Upper lobe of right lung (tissue), 1 donor: ENCODE measurements at places on chromosomes 5 and 9.
A peak's percentile ranks its signal among the peaks of the same experiment; 100 is the strongest.

DNA sequence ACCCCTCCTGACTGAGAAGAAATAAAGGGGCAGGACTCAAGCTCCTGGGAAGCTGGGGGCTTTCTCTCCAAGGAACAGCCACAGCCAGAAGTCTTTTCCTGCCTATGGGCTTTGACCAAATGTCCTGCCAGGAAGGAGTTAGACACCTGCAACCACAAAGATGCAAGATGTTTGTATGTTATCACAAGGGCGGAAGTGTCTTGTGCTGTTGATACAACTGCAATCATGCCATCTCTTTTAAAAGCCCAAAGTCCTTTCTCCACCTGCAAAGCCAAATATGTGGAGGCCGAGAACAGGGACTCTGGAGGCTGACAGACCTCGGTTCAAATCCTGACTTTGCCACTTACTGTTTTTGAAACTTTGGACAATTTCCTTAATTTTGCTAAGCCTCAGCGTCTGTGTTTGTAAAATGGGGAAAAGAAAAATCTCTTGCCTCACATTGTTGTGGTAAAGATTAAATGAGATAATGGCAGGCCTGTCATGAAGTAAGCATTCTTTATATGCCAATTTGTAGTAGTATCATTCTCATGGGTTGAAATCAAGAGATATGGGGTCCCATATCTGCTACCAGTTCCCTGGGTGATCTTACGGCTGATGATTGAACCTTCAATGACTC lies 17.0 kb downstream of the HRH2 start:
- no peak for DNase-seq

DNA sequence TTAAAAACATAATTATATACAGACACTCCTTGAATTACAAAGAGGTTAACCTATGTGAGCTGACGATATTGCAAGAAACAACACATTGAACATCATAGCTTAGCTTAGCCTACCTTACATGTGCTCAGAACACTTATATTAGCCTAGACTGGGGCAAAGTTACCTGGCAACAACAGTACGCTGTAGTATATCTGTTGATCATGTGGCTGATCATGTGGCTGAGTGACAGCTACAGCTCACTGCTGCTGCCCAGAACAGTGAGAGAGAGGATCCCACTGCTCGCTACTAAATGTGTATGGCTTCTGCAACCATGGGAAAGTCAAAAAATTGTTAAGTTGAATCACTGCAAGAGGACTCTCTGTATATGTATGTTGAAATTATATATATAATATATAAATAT lies 169.9 kb downstream of the CDH9 start:
- DNase-seq = no peak

- peak; percentile 46 for DNase-seq
Measured at GRCh38 chr9:114370251-114370967, 17.4 kb downstream of the AKNA start.

DNA sequence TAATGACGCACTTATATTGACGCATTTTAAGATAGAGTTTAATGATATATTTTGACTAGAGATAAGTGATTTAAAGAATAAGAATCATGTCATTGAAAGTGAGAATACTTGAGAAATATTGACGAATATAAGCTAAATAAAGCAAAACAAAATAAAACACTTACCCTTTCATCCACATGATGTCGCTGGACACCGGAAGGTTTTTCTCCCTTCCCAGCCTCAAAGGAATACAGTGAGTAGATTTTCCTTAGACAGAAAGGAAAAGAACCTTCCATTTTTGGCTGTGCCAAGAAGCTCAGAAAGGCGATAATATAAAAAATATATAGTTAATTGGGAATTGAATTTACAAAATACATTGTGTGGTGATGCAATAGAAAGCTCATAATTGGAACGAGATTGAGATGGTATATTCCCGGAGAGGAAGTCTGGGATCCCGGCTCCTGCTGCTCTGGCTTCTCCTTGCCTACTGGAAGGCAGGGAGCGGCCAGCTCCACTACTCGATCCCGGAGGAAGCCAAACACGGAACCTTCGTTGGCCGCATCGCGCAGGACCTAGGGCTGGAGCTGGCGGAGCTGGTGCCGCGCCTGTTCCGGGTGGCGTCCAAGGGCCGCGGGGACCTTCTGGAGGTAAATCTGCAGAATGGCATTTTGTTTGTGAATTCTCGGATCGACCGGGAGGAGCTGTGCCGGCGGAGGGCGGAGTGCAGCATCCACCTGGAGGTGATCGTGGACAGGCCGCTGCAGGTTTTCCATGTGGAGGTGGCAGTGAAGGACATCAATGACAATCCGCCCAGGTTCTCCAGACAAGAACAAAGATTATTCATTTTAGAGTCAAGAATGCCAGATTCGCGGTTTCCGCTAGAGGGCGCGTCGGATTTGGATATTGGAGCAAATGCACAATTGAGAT lies at the start of gene PCDHA5:
PCDHA5 (plus strand) TSS at position 239 of the 906 bp plus-strand sequence.
- no peak for DNase-seq
